Breast epithelium (tissue), 4 donors: ENCODE measurements at places on chromosomes 7 and 10. TPM values are rescaled to one million over a fixed set of nuclear protein-coding genes. Genes with fewer than 3 reads are reported as not detected.
A peak's percentile ranks its signal among the peaks of the same experiment; 100 is the strongest.

DNA sequence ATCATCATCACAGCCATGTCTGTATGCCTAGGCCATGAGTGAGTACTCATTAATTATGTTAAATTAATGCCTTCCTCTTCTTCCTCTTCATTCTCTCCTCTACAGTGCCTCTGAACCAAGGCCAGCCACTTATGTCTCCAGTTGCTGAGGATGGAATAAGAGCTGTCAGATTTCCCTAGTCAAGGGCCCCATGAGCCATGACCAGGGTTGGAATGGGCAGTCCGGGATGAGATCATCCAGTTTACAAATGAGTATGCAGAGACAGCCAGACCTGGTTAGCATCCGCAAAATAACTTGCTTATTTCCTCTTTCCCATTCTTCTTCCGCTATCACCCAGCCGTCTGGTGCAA is 342.7 kb downstream of the GRID1 start:
- no peak overlapping the region for H3K4me3 ChIP-seq
- no peaks in the 10 kb centered on the region for H3K27me3 ChIP-seq
- H3K36me3 ChIP-seq, result no peaks in the 10 kb centered on the region
- no peaks in the 10 kb centered on the region for H3K4me1 ChIP-seq

DNA sequence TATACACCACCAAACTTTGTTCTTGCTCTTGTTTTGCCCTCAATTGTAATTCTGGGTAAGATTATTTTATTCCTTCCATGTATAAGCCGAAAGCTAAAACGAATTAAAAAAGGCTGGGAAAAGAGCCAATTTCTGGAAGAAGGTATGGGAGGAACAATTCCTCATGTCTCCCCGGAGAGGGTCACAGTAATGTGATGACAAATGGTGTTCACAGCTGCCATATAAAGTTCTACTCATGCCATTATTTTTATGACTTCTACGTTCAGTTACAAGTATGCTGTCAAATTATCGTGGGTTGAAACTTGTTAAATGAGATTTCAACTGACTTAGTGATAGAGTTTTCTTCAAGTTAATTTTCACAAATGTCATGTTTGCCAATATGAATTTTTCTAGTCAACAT is 12.5 kb upstream of the CFAP69 start:
- DNase-seq, result no peak
- no peaks in the 10 kb centered on the region for H3K4me1 ChIP-seq
- no peak overlapping the region for H3K4me3 ChIP-seq
- H3K27me3 ChIP-seq, result no peaks in the 10 kb centered on the region
- no peak overlapping the region for H3K27ac ChIP-seq
- no peaks in the 10 kb centered on the region for H3K36me3 ChIP-seq

BRAF gene
- 106 TPM for total RNA-seq

DNA sequence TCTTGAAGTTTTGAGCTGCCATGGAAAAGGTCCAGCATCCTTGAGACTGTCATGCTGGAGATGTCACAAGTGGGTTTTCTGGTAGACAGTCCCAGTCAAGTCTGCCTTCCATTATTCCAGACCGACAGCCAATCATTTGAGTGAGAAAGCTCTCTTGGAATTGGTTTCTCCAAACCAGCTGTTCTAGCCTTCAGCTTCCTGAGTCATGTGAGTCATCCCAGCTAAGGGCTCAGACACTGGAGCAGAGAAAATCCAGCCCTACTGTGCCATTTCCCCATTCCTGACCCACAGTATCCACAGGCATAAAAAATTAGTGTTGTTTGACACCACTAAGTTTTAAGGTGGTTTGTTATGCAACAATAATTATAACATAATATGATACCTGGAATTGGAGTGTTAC is 219.0 kb downstream of the ADRA2A start:
- H3K27me3 ChIP-seq, result no peaks in the 10 kb centered on the region
- DNase-seq, result no peak
- no peak overlapping the region for H3K4me3 ChIP-seq
- no peaks in the 10 kb centered on the region for H3K4me1 ChIP-seq

- DNase-seq, result no peak
- no peaks in the 10 kb centered on the region for H3K36me3 ChIP-seq
- H3K27me3 ChIP-seq, result no peaks in the 10 kb centered on the region
- H3K27ac ChIP-seq, result no peak overlapping the region
These were observed 540.9 kb downstream of the SUGCT start for GRCh38 chr7:40675741-40676140.

DNA sequence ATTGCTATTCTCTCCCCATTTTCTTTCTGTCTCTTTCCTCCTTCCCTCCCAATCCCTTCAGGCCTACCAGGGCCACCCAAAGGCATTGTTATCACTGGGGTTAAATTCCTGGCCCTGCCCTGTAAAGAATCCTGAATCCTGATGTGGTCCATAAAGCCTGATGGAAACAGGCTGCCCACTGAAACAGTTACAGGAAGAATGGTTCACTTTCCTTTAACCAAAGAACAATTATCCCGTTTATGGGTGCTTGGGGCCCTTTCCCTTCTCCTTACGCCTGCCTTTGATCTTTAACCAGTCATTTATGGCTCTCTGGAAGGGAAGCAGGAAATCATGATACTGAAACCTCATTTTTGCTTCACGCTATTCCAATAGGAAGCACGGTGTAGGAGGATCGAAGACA is 273.1 kb upstream of the NEBL start:
- no peak for DNase-seq
- no peaks in the 10 kb centered on the region for H3K27me3 ChIP-seq
- no peaks in the 10 kb centered on the region for H3K4me1 ChIP-seq
- H3K27ac ChIP-seq, result peak overlapping the region; percentile 41
- H3K36me3 ChIP-seq, result no peaks in the 10 kb centered on the region
- H3K4me3 ChIP-seq, result no peak overlapping the region

DNA sequence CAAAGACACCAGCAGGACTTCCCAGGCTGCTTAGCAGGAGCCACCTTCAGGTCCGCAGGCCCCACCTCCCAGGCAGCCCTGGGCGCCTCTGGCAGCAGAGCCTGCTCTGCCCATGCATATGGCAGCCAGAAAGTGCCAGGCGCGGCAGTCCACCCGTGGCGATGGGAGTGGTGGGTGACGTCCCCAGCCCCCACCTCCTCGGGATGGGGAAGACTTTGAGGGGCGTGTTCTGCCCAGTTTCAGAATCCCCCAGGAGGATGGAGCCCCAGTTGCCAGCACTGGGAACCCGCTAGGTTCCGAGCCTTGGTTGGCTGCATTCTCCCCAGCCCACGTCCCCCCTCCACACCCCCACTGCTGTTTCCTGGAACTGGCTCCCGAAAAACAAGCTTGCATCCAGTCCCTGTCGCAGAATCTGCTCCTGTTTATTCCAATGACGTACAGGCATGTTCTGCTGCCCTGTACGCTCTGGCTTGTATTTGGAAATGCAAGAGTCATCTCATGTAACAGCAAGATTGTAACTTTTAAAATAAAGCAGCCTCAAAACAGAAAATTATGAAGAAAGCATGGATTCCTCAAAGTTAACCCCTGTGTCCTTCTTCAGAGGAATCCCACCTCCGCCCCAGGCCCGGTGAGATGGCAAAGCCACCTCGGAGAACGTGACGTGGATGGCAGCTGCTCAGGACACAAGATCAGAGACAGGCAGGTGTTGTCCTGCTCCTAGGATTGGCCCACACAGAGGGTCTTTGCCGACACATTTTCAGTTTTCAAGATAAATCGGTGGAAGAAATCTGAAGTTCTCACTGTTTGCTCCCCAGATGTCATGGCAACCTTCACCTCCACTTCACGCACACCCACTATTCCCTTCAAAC is 87.8 kb upstream of the PPP2R2D start:
- no peaks in the 10 kb centered on the region for H3K36me3 ChIP-seq
- no peak overlapping the region for H3K27ac ChIP-seq
- peaks cover 75% of the 10 kb centered on the region for H3K27me3 ChIP-seq
- no peaks in the 10 kb centered on the region for H3K4me1 ChIP-seq
- H3K4me3 ChIP-seq, result no peak overlapping the region

DNA sequence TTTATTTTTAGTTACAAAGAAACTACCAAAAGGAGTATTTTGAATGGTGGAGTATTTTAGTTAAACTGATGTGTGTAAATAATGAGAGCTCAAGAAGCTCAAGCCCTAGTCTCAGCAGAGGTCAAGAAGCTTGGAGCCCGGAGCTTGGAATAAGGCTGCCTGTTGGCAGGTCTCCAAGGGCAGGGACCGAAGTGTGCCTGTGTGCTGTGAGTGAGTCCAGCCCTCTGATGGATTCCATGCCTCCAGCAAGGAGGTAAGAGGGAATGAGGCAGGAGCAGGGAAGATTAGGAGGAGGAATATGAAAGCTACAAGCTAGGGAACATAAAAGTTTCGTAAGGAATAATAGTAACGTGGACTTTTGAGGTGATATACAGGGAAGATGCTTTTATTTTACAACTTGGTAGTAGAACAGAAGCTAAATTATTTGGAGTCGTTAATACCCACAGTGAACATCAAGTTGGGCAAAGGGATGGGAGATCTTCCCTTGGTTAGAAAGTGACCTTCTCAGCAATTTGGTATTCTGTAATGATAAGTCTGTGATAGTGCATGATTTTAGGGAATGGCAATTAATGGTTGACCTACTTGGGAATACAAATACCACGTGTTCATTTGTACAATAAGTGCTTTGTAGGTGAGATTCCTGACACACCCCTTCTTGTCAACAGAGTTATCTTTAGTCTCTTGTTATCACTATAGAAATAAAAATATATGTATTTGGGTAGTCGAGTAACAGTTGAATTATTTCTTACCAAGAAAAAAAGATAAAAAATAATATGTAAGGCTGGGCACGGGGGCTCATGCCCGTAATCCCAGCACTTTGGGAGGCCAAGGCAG is 4.6 kb downstream of the SEC23IP start:
- no peaks in the 10 kb centered on the region for H3K4me1 ChIP-seq
- DNase-seq, result no peak
- H3K27me3 ChIP-seq, result no peaks in the 10 kb centered on the region
- peak overlapping the region; percentile 55 for H3K27ac ChIP-seq

DNA sequence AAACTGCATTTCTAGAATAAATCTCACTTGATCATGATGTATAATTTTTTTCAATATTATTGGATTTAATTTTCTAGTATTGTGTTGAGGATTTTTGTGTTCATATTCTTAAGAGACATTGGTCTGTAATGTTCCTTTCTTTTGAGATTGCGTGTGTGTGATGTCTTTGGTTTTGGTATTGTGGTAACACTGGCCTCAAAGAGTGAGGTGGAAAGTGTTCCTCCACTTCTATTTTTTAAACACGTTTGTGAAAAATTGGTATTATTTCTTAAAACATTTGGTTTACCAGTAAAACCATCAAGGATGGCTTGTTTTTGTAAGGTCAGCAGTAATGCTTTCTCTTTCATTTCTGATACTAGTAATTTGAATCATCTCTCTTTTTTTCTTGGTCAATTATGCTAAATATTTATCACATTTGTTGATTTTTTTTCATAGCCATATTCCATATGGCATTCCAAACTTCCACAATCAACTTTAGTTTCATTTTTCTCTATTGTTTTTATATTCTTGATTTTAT is 290.2 kb upstream of the CDC14C start:
- H3K27ac ChIP-seq, result no peak overlapping the region
- no peak for DNase-seq
- no peaks in the 10 kb centered on the region for H3K27me3 ChIP-seq
- H3K36me3 ChIP-seq, result no peaks in the 10 kb centered on the region
- H3K4me1 ChIP-seq, result no peaks in the 10 kb centered on the region

GRCh38 chr10:70575874-70576802 is 26.4 kb downstream of the PRF1 start:
- no peaks in the 10 kb centered on the region for H3K4me1 ChIP-seq
- no peaks in the 10 kb centered on the region for H3K36me3 ChIP-seq
- DNase-seq, result no peak

GRCh38 chr10:33569702-33570101 is 235.2 kb upstream of the NRP1 start:
- no peaks in the 10 kb centered on the region for H3K36me3 ChIP-seq
- no peak overlapping the region for H3K4me3 ChIP-seq
- H3K4me1 ChIP-seq, result no peaks in the 10 kb centered on the region

WIPF3 gene
- total RNA-seq, result 0.66 TPM

GRCh38 chr10:76080451-76080850 is 649.0 kb downstream of the LRMDA start:
- DNase-seq, result no peak
- H3K4me1 ChIP-seq, result no peaks in the 10 kb centered on the region
- no peak overlapping the region for H3K27ac ChIP-seq
- H3K27me3 ChIP-seq, result no peaks in the 10 kb centered on the region
- H3K36me3 ChIP-seq, result no peaks in the 10 kb centered on the region

DNA sequence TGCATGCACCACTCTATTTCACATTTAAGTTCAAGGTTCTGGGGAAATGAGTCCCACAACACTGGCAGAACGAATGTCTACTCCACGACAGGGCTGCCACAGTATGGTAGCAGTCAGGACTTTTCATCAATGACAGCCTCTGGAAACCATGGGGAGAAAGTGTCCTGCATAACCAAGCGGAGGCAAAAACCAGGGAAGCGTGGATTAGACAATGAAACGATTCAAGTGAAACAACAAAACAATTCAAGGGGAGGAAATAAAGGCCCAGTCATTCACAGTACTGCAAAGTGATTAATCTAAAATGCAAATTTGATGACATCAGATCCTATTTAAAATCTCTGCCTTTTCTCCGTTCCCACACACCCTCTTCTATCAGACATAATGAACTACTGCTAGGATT is 168.2 kb downstream of the DPY19L1 start:
- DNase-seq, result no peak
- no peak overlapping the region for H3K27ac ChIP-seq
- H3K4me1 ChIP-seq, result no peaks in the 10 kb centered on the region
- no peaks in the 10 kb centered on the region for H3K27me3 ChIP-seq
- no peaks in the 10 kb centered on the region for H3K36me3 ChIP-seq
- H3K4me3 ChIP-seq, result no peak overlapping the region

ZNF239 gene
- total RNA-seq, result 8.5 TPM

DNA sequence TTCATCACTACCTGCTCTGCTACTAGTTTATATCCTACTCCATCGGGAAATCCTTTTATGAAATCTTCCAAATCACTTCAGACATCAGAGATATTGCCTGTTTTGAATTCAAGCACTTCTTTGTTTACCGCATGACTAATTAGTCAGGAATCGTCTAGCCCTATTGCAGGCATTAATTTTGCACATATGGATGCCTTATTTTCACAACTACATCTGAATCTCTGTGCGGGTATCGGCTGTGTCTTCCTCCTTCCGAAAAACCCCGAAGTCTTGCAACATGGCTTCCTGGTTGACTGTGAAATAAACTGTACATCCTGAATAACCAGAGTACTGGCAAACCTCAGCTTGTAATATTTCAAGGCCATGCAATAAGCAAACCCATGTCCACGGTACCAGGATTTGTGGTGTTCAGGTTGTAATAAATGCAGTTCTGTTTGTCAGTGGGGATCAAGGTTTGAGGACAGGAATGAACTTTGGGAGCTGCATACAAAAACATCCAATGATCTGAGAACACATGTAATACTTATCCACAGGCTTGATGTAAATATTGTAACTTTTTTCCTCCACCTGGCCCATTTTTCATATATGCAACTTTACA is 642.1 kb downstream of the PARD3 start:
- no peaks in the 10 kb centered on the region for H3K27me3 ChIP-seq
- H3K4me3 ChIP-seq, result no peak overlapping the region
- H3K36me3 ChIP-seq, result no peaks in the 10 kb centered on the region
- no peaks in the 10 kb centered on the region for H3K4me1 ChIP-seq
